ENCODE measurements at places on chromosomes 12 and 14.

DNA sequence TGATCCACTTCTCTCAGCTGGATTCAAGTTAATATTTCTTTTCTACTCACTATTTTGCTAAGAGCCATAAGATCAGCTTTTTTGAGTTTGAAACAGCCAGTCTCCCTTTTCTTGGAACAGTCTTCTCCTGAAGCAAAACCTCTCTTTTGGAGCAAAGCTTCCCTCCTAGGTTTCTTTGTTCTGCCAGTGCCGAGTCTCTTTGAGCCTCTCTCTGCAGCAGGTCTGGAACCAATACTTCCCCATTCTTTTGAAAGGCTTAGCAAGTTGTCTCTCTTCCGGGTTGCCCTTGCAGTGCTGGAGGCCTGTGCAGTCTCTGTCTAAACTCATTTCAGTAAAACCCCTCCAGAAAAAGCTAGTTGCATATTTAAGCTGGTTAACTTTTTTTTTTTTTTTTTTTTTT, 454.8 kb downstream of the NOVA1 start:
- DNase-seq = no peak

DNA sequence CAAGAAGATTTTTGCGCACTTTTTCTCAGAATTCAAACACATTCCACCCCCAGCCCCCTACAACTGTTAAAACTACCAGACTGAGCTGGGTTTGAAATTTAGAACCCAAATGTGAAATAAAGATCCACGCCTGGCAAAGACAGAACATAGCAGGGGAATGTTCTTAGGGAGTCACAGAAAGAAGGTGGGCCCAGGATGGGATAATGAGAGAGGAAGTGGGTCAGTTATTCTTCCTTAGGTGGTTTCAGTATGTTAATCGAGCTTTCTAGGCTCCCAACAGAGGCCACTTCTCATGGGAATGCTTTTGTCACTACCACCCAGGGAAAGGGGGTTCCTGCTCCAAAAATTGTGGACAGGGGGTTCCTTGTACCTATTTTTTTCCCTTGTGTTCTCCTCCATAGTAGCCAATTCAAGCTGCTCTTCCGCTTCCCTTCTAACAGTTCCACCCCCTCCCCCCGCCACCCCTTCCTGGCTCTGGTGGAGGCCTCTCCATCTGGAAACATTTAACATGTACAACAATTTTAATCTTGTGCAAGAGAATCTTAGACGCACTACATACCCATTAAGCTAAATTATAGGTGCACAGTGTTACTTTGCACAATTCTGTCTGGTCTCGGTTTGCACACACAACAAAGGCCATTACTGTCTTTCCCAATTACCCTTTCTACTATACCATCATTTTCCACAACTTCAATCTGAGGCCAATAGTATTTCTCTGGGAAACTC, 218.1 kb downstream of the MON2 start:
- DNase-seq = no peak

DNA sequence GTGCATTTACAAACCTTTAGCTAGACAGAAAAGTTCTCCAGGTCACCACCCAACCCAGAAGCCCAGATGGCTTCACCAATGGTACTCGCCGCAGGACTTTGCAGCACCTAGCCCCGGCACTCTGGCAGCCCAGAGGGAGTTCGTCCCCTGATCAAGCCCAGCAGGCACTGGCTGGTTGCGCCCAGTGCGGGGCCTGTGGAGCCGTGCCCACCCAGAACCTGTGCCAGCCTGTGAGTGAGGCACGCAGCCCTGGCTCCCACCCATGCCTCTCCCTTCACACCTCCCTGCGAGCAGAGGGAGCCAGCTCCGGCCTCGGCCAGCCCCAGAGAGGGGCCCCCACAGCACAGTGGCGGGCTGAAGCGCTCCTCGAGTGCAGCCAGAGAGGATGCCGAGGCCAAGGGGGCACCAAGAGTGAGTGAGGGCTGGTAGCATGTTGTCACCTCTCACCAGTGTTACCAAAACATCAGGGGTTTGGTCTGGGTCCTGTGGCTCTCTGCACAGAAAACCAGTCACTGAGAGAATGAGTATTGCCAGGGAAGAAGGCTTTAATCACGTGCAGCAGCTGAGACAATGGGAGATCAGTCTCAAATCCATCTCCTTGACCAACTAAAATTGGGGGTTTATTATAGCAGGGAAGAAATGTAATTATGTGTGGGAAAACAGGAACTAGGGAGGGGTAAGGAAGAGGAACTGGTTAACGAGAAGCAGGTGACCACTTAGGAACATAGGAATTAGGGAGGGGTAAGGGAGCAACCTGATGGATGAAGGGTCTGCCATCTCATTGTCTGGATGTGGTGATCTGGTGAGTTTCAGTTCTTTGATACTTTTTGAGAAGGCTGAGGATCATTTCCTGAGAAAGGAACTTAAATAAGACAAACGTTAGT, 151.3 kb downstream of the NUBPL start:
- no peak for DNase-seq

DNA sequence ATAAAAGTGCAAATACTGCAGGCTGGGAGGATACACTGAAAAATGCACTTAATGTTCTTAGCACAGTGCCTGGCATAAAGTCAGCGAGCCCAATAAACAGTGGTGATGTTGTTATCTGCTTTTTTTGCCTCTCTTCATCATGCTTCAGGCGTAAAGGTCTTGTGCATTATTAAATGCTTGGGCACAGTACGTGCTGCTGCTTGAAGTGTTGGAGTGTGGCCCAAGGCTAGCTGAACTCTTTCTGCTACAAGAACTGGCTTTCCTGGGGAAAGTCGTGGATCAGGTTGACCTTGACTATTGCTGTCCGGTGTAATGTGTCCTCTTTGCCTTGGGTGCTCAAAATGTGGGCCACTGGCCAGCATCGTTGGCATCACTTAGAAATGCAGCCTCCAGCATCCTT, 43.0 kb downstream of the SMOC1 start:
- DNase-seq = no peak
